ENCODE measurements at places on chromosomes 1 and 21.
A peak's percentile ranks its signal among the peaks of the same experiment; 100 is the strongest.

- DNase-seq = no peak
Measured at GRCh38 chr1:218570456-218570855, 225.3 kb downstream of the TGFB2 start.

- DNase-seq = no peak
Measured at GRCh38 chr1:54403405-54403804, 2.8 kb downstream of the SSBP3 start.

- DNase-seq = no peak
Measured at GRCh38 chr1:116508984-116509980, 61.5 kb downstream of the CD58 start.

- no peak for DNase-seq
Measured at GRCh38 chr1:227486559-227486958, 76.8 kb upstream of the ZNF678 start.

DNA sequence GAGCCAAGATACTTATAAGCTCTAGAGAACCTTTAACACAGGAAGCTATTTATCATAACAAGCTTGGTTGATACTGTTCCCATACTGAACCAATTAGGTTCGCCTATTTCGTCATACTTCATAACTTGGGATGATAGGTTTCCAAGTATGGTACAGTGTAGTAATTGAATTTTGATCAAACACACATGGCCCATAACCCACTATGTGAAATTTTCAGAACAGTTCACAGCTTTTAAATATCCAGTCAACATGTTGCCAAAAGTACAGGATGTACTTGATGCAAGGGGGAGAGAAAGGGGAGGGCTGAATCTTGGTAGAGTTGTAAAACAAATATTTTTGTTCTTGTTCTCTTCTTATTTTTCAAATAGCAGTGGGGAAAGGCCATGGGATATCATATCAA is 86.6 kb downstream of the TM2D1 start:
- DNase-seq = no peak

GRCh38 chr1:230084408-230085177 is 17.6 kb downstream of the GALNT2 start:
- DNase-seq = no peak

DNA sequence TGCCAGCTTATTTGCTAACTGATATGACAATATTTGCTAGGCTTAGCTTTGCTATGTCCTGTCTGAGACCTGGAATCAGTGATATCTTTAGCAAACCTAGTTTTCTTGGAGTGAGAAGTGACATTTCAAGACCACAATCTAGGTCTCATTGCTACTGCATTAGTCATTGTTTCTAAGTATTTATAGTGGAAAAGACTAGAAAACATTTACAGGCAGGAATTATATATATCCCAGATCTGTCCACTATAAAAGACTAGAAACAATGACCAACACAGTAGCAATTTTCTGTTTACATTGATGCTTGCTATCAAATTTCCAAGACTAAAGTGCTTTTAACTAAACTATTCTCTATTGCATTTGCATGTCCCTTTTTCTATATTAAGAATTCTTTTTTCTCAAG is 5.0 kb upstream of the RGS18 start:
- DNase-seq = no peak

GRCh38 chr1:155184835-155185782 is 11.5 kb downstream of the TRIM46 start:
- no peak for DNase-seq

DNA sequence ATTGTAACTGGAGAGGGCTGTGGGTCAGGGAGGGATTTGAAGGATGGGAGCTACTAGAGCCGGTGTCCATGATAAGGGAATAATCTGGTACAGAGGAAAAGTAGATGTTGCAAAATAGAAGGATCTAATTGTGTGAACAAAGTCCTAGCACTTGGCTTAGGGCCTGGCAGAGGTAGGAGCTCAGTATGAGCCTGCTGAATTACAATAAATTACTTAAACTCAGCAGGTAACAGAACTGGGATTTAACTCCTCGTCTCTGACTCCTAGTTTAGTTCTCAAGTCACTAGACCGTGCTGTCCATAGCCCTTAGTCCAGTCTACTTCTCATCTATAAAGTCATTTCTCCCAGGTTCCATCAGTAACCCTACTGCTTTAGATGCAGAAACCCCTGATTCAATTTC is 120.2 kb downstream of the LRRC53 start:
- DNase-seq = no peak

DNA sequence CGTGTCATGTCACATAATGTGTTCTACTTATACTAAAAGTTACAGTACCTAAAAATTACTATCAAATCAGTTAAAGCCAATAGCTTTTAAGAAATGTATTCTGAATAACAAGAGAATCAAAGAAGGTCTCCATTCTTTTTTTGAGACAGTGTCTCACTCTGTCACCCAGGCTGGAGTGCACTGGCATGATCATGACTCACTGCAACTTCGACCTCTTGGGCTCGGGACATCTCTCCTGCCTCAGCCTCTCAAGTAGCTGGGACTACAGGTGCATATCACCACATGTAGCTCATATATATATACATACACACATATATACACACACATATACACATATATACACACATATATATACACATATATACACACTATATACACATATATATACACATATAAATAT is 20.1 kb downstream of the COP1 start:
- DNase-seq = no peak

GRCh38 chr21:16071092-16071491 is 341.3 kb downstream of the USP25 start:
- peak; percentile 10 for DNase-seq

DNA sequence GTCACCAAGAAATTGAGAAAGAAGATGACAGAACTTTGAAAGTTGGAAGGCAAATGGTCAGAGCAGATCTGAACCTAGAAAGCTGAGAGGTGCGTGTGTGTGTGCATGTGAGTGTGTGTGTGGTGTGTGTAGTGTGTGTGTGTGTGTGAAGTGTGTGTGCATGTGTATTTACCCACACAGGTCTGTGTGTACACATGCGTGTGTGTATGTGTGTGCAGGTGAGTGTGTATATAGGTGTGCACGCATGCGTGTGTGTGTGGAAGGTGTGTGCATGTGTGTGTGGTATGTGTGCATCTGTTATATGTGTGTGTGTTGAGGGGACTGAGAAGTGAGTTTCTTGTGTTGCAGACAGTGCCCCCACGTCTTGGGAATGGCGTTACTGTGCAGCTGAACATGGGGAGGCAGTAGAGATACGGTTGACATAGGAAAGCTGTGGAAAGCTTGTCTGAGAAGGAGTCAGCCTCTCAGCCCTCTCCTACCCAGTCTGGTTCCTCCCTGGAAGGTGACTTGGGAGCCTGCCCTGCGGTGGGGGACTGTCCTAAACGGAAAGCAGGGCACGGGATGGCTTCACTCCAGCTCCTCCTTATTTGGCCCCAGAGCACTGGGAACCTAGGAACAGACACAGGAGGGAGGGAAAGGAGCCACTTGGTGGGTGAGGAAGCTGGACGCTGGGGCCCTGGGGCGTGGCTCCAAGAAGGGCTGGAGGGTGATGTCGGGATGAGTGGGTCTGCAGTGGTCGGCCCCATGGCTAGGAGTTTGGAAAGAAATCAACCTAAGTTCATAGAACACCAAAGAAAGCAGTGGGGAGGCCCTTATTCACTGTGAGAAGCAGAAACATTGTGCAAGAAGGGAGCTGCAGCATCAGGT is 97.2 kb downstream of the PCBP3 start:
- no peak for DNase-seq

DNA sequence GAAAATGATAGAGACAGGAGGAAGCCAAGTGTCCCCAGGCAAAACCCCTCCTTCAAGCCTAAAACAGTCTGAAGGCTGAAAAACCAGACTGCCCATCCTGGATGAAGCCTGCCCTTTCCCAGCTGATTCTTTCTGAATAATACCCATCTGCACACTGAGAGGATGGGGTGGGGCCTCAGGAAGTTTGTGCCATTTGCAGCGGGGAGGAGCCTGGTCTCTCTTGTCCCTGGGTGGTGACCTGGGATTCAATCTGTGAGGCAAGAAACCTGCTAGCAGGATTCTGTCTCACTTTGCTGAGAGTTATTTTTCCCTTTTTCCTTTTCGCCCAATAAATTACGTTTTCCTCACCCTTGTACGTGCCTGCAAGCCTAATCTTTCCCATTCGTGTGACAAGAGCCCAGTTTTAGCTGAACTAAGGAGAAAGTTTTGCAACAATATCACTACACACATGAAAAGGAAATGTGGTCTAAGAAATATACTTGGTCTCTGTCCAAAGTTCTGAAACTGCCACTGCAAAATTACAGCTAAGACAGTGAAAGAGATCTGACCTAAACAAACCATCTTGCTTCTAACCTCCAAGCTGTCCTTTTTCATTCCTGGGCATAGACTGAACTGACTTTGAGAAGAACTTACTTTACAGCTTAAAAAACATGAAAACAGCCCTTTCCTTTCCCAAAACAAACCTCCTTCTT is 105.0 kb downstream of the COP1 start:
- no peak for DNase-seq

DNA sequence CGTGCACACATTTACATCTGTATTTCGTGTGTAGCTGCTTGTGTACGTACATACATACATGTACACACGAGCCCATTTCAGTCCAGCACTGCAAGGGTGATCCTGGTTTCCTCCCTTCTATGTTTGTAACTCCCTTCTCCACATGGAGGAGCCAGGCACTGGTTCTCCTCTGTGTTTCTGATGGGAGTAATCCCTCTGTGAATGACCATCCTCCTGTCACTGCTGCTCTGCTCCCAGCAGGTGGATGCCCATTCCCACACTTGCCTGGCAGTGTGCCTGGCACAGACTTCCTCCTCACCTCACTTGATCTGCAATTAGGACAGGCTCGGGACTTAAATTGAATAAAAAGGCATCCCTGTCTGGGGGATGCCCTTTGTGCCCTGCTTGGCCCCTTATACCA is 37.1 kb downstream of the TRAPPC10 start:
- no peak for DNase-seq

- no peak for DNase-seq
Measured at GRCh38 chr1:117250061-117250606, 39.4 kb upstream of the VTCN1 start.

DNA sequence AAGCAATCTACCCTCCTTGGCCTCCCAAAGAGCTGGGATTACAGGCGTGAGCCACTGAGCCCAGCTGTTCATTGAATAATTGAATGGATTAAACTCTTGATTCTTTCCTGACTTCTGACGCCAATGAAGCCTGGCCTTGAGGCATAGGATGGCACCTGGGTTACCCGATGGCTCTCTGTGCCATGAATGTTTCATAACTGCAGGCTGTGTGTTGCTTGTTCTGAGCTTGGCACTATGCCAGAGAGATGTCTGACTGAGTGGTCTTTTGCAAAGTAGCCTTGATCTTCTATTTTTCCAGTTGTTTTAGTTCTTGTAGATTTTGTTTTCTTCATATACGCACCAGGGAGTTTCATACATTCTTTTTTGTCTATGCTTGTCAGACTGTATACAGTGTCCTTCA is 38.5 kb upstream of the AK4 start:
- no peak for DNase-seq

- no peak for DNase-seq
Measured at GRCh38 chr1:196385109-196385508, 223.1 kb downstream of the KCNT2 start.

- DNase-seq = no peak
Measured at GRCh38 chr1:35350872-35351271, 82.4 kb downstream of the ZMYM4 start.

- no peak for DNase-seq
Measured at GRCh38 chr1:1300352-1300739, 7.4 kb downstream of the ACAP3 start.

GRCh38 chr1:119294722-119295121 is 73.9 kb upstream of the HAO2 start:
- no peak for DNase-seq

GRCh38 chr1:205073511-205073910 is 10.7 kb downstream of the TMEM81 start:
- DNase-seq = no peak

GRCh38 chr21:42798106-42798505 is 81.2 kb downstream of the WDR4 start:
- DNase-seq = no peak

GRCh38 chr21:43771698-43772424 is 4.2 kb downstream of the CSTB start:
- DNase-seq = no peak

- DNase-seq = no peak
Measured at GRCh38 chr1:119052267-119052666, 64.1 kb upstream of the TBX15 start.

- no peak for DNase-seq
Measured at GRCh38 chr1:14117700-14118099, 417.7 kb downstream of the PRDM2 start.

DNA sequence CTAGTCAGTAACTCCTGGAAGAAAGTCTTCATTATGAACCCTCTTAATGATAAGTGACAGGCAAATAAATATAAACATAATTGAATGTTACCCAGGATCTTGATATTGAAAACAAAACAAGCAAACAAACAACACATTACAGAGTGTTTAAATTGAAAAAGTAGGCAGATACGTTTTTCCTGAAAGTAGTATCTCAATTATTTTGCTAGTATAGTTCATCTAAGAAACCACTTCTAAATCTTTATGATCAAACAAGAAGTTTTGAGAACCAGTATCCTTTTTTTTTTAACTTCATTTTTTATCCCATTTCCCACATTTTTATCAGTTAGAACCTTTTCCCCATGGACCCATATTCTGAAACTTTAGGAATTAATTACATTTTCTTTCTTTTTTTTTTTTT is 3.7 kb upstream of the WDR47 start:
- no peak for DNase-seq

- DNase-seq = no peak
Measured at GRCh38 chr1:173545688-173546087, 57.2 kb downstream of the SLC9C2 start.

- DNase-seq = no peak
Measured at GRCh38 chr1:18530587-18531502, 50.1 kb downstream of the KLHDC7A start.

DNA sequence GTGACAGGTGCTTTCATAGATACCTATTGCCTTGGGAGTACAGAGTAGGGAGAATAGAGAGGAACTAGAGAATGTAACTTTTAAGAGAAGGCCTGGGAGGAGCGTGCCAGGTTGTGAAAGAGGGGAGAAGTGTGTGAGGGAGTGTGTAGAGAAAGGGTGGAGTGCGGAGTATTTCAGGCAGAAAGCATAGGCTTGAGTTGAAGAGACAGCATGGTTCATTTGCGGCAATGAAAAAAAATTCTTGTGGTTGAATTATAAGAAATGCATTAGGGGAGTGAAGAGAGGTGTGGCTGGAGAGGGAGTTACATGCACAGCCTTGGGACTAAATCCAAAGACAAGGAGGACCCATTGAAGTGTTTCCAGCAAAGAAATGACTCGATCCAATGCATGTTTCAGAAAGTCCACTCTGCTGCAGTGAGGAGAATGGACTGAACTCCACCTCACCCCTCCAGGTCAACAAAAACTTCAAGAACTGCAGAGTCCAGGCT is 81.7 kb upstream of the ADAM30 start:
- DNase-seq = no peak

GRCh38 chr1:218887141-218887925 is 286.3 kb upstream of the LYPLAL1 start:
- DNase-seq = no peak

- no peak for DNase-seq
Measured at GRCh38 chr21:33964706-33965325, 49.2 kb upstream of the ATP5PO start.

- DNase-seq = peak; percentile 42
Measured at GRCh38 chr1:151934048-151934493, 24.8 kb upstream of the THEM4 start.

GRCh38 chr1:210556475-210556874 is 227.8 kb downstream of the HHAT start:
- no peak for DNase-seq

GRCh38 chr1:240691501-240691900 is 79.5 kb upstream of the GREM2 start:
- DNase-seq = no peak

- DNase-seq = no peak
Measured at GRCh38 chr1:154607106-154607608, 829 bp downstream of the ADAR start.
